ENCODE measurements at places on chromosomes 7 and 10.

- DNase-seq, result no peak
Observed at GRCh38 chr10:128071417-128071782, 54.8 kb downstream of the MKI67 start.

DNA sequence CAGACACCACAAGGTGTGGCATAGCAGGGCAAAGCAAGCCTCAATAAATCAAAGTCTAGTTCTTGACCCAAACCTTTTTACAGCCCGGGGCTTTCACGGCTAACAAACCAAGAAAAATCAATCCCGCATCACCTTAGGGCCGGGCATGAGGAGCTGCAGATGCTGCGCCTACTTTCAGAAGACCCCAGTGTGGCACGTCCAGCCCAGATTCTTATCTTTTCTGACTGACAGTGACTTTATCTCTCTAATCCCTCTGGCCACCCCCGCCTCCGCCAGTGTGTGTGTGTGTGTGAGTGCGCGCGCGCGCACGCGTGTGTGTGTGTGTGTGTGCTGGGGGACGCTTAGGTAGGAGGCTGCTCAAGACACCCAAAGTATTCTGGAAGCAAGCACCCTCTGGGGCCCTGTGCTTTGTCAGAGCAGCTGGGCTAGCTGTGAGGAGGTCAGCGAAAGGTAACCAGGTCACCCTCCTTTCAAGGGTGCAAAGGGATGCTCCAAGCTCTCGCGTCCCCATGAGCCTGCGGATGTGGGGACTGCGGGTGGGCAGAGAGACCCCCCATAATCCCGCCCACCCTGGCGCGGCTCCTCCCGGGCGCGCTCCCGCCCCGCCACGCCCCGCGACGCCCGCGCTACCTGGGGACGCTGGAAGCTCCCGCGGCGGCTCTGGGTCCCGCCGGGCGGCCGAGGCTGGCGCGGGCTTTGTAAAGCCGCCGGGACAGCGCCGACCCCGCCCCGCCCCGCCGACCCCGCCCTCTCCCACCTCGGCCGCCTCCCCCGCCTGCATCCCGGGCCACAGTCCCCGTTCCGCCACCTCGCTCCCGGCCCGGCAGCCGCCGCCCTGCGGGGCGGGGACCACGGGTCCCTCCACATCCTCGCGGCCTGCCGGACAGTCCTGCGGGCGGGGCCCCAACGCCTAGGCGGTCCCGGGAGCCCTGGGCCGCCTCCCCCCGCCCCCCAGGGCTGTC lies 57.1 kb upstream of the RHOBTB1 start:
- peak; percentile 29 for DNase-seq

DNA sequence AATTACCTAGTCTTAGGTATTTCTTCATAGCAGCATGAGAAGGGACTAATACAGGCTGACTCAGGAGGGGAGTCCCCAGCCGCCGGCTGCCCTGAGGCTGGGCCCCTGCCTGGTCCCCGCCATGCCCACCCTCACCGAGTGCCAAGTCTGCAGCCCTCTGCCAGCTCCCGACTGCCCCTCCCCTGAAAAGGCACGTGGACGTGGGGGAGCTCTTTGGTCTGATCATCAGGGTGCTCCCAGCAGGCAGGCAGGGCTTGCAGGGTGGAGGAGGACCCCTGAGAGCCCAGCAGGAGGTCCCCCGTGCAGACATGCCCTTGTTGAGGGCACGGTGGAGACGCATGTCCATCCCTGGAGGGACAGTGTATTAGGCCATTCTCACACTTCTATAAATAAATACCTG lies 110.9 kb downstream of the UNCX start:
- DNase-seq, result no peak

DNA sequence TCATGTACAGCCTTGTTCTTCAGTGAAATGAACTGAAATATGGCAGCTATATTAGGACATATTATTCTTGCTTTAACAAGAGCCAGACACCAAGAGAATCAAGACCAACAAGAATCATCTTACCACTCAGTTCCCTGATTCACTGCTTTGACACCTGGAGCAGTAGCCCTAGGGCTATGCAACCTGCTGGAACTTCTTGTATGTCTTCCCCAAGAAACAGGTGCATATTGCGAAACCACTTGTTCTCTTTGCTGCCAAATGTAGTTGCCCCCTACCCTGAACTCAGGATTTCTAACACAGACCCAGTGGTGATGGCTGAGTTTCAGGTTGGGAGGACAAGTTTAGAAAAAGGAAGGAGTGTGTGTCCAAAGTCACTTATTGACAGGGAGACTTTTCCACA lies 46.1 kb downstream of the WIPF3 start:
- DNase-seq, result no peak

DNA sequence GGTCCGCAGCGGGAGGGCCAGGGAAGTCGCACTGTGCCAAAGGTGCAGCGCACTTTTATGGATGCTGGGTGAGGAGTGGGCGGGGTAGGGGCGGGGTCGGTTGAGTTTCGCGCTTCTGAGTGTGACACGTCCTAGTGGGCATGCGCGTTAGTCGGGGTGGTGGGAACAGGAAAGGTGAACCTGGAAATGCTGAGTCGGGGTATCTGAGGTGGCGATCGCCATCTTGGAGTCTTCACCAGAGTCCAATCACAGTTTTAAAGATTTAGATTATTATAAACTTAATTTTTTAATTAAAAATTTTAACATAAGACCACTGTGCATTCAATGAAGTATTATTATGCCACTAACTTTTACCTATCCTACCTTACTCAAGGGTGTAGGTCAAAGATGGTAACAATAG lies 45.7 kb downstream of the ZNF138 start:
- peak; percentile 37 for DNase-seq

GRCh38 chr10:77544617-77545016 lies 93.0 kb downstream of the KCNMA1 start:
- DNase-seq, result no peak

GRCh38 chr7:54476609-54477008 lies 65.6 kb upstream of the VSTM2A start:
- DNase-seq, result no peak

DNA sequence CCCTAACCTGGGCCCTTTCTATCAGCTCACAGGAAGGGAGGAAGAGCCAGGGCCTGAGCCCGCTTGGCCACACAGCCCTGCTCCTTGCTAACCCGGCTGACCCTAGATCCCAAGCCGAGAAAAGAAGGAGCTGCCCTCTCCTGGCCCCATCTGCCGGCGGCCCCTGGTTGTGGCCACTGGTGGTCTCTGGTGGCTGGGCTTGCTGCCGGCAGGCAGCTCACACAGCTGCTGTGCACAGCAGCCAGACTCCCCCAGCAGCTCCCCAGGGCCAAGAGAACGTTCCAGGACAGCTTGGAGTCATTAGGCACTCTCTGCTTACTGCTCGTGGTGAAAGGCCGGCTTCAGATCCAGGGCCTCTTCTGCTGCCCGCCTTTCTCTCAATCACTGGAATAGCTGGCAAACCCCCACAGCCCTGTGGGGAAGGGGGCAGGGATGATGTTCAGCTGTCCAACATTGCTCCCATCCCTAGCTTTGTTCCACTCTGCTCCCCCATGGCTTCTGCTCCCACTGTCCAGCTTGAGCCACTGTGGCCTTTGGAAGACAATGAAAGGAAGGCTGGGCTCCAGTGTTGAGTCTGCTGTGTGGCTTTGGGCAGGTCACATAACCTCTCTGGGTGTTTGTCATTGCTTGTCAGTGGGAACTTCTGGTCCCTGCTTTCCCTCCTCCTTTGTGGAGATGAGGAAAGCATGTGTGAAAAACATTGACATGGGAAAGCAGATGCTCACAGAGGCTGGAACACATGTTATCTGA lies 35.4 kb upstream of the COL13A1 start:
- no peak for DNase-seq

GRCh38 chr10:90317172-90317571 lies 540.7 kb downstream of the HTR7 start:
- DNase-seq, result no peak

GRCh38 chr10:51000976-51001375 lies 73.3 kb upstream of the PRKG1 start:
- DNase-seq, result no peak

- DNase-seq, result no peak
Observed at GRCh38 chr7:23222439-23223030, 24.0 kb upstream of the GPNMB start.

DNA sequence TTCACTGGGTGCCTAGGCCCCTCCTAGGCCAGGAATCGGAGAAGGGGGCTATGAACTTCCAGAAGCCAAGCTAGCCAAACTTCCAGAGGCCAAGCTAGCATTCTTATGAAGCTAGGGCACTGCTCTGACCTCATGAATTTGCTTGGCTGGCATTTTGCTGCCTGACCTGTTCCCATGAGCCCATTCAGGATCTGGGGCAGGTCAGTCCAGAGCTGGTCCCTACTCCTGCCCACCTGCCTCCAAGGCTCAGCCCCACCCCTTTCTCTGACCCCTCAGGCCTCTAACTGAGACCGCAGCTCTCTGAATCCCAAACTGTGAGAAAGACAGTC lies 1.3 kb upstream of the PPIF start:
- DNase-seq, result peak; percentile 11

All from activated T-cell treated with anti-CD3 and anti-CD28 coated beads, Interleukin-2, amount 50 U/mL, for 48 hours (primary cell).